ENCODE measurements at places on chromosomes 3 and 15.

DNA sequence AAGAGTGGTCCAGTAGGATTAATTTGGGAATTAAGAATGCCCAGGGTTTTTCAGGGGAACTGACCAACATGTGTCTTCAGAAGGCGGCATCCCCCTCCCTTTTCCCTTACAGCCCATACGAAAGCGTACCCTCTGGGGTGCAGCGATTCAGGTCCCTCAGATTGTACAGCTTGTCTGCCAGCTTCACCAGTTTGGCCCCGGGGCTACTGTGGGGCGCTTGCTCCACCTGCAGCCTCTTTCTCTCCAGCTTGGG lies 848 bp downstream of the HDDC3 start:
- DNase-seq: no peak

GRCh38 chr3:2853651-2854050 lies 256.5 kb downstream of the IL5RA start:
- no peak for DNase-seq

GRCh38 chr3:170301405-170301804 lies 56.1 kb upstream of the SKIL start:
- DNase-seq: no peak

GRCh38 chr3:34783876-34784275 lies 855.4 kb upstream of the ARPP21 start:
- DNase-seq: no peak

DNA sequence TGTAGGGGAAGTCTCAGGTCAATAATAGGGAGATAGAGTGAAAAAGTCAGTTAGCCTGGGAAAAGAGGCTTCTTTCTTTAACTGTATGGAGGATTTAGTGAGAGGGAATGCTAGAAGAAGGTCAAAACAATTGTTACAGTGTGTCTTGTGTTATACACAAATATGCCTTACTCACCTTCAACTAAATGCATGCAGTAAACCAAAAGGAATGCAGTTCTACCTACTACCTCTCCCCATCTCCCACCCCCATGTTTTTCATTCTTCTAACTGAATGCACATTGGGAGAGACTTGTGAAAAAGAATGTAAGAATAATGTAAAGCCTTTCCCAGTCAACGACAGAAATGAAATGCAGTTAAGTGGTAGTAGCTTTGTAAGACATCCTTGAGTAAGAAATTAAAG lies 33.8 kb downstream of the CCDC66 start:
- DNase-seq: no peak

- DNase-seq: no peak
Measured at GRCh38 chr3:171007316-171007715, 19.2 kb downstream of the SLC2A2 start.

- no peak for DNase-seq
Measured at GRCh38 chr3:121481106-121481880, 64.5 kb downstream of the POLQ start.

DNA sequence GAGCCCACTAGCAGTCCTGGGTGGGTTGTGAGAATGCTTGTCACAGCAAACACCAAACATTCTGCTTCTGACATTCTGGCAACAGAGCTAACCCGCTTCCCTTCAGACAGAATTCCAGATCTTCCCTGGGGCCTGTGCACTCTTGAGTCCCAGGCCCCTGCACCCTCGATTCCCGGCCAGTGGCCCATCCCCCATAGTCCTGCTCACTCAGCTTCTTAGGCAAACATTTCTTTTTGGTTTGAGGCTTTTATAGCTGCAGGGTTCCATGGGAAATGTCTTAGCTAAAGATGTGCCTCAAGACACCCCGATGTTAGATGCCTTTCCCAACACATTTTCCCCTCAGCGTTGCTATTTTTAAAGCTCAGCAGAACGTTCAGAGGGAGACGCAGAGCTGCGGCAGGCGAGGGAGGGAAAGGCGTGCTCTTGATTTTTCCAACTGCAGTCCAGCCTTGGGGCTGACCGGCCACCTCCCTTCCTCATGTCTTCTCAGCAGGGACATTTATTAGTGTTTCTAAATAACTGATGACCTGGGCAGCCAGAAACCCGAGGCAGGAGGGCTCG lies 35.2 kb downstream of the ABTB1 start:
- DNase-seq: no peak

DNA sequence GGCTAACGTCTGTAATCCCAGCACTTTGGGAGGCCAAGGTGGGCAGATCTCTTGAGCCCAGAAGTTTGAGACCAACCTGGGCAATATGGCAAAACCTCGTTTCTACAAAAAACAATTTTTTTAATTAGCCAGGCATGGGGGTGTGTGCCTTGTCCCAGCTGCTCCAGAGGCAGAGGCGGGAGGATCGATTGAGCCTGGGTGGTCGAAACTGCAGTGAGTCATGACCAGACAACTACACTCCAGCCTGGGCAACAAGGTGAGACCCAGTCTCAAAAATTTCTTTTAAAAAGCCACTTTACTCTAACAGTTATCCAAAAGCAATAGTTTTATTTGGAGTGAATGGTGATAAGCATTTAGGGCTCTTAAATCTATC lies 12.5 kb downstream of the TRIM59 start:
- no peak for DNase-seq

DNA sequence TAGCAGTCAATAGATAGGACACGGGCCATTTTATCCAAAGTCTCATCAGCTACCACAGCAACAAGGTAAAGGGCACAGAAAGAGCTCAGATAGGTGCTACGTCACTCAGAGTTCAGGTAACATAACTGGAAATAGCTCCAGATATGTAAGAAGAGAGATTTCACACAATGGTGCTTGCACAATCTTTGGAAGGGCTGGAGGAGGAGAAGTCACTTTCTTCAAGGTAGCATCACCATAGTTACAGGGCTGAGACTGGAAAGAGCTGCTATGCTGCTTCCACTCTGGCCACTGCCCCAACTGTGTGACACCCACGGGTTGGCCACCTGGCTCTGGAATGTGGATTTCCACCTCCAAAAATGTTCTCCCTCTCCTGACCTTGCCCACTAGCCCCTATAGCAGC lies 448.8 kb upstream of the THBS1 start:
- no peak for DNase-seq

DNA sequence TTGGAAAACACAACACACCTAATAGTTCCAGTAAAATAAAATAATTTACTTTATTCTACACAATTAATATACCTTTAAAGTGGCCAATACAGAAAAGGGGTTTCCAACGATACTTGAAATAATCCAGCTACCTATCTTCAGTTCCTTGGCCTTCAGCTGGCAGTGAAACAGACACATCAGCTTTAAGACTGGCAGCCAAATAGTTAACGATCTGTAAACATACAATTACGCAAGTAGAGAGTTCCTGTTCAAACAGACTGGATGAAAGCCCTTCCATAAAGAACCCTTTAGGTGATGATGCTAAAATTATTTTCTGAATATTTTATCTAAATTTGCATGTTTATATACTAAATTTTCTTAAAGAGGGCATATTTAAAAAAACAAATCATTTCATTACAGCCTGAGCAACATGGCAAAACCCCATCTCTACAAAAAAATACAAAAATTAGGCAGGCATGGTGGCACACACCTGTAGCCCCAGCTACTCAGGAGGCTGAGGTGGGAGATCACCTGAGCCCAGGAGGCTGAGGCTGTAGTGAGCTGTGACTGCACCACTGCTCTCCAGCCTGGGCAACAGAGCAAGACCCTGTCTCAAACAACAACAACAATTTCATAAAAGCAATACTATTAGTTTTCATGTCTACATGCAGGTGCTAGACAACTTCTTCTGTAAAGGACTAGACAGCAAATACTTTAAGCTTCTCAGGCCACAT lies 12.9 kb downstream of the DYNC1LI1 start:
- DNase-seq: no peak

GRCh38 chr15:68055224-68055705 lies 1.1 kb downstream of the PIAS1 start:
- peak; percentile 7 for DNase-seq

DNA sequence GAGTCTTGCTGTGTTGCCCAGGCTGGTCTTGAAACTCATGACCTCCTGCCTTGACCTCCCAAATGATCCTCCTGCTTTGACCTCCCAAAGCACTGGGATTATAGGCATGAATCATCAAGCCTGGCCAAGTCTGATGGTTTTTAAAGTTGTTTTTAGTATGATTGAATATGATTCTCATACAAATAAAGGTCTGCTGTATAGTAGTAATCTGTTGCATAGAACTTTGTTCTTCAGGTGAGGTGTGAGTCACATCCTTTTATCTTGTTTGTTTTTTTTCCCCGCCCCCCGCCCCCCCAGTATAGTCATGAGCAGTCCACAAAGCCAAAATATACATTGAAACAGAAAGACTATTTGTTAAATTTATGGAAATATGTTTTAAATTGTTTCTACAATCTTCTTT lies 39.0 kb downstream of the UBE2E2 start:
- DNase-seq: no peak

- no peak for DNase-seq
Measured at GRCh38 chr3:29280404-29281093, at the start of gene RBMS3. Gene RBMS3 (plus strand): TSS chr3:29281071.

- no peak for DNase-seq
Measured at GRCh38 chr15:38671675-38672254, 107.2 kb upstream of the RASGRP1 start.

DNA sequence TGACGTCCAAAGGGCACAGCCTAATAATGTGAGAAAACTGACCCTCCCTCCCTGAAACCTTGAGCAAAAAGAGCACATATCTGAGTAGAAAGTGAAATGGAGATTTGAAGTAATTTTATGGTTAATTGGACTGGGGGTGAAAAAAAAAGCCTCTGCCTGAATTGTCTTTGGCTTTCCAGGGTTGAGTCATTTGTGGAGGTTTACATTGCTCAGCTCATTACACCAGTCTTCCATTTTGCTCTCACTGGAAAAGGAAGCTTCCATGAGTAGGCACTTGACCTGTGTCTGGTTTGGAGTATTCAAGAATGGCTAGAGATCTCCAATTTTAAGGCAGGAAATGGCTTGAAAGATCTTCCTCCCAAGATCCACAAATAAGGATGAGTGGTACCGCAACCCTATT lies 273.9 kb downstream of the PDCD6IP start:
- no peak for DNase-seq

DNA sequence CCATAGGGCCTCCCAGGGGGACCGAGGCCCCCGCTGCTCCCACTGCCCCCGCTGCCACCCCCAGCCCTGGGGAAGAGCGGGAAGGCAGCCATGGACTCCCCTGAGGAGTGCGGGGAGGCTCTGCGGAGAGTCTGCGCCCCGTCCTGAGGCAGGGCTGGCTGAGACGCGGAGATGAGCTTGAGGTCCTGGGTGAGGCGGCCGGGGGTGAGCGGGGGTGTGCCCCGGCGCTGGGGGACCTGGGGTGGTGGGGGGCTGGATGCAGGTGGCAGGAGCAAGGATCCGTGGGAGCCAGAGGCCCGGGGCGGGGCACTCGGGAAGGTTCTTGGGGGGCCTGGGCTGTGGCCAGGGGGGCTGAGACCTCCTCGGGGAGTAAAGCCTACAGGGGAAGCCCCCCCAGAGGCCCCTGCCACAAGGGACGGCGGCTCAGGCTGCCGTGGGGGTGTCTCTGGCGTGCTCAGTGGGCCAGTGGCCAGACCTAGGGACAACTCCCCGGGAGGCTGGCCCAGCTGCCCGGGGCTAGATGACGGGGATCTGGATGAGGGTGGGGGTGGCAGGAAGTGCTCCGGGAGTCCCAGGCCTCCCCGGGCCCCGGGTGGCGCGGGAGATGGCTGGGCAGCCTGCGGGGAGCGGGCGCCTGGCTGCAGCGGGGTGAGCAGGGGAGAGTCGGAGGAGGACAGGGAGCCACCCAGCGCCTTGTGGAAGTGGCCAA lies 45.9 kb downstream of the HCN4 start:
- no peak for DNase-seq

- DNase-seq: no peak
Measured at GRCh38 chr15:65875458-65875857, 6.2 kb downstream of the RAB11A start.

- DNase-seq: no peak
Measured at GRCh38 chr15:78167227-78167888, 18.2 kb downstream of the IDH3A start.

- DNase-seq: no peak
Measured at GRCh38 chr15:74592222-74592621, 23.4 kb upstream of the CLK3 start.

- DNase-seq: no peak
Measured at GRCh38 chr15:77653832-77654480, 21.2 kb upstream of the LINGO1 start.

DNA sequence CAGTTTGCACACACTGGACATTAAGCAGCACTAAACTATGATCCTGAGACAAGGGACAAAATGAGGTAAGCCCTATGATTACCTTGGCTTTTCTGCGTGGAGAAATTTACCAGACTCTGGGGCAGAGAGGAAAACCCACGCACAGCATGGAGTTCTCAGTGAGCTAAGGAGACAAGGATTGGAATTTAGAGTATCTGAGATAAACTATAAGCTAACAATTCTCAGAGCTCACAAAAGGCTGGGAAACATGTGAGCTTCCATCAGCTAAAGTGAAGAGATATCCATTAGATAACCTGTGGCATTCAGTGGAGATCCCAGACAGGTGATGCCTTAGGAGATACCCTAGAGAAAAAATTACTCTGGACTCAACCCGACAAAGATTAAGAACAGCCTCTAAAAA lies 48.7 kb downstream of the NBEAL2 start:
- no peak for DNase-seq

- DNase-seq: no peak
Measured at GRCh38 chr3:2510591-2511145, 412.0 kb downstream of the CNTN4 start.

DNA sequence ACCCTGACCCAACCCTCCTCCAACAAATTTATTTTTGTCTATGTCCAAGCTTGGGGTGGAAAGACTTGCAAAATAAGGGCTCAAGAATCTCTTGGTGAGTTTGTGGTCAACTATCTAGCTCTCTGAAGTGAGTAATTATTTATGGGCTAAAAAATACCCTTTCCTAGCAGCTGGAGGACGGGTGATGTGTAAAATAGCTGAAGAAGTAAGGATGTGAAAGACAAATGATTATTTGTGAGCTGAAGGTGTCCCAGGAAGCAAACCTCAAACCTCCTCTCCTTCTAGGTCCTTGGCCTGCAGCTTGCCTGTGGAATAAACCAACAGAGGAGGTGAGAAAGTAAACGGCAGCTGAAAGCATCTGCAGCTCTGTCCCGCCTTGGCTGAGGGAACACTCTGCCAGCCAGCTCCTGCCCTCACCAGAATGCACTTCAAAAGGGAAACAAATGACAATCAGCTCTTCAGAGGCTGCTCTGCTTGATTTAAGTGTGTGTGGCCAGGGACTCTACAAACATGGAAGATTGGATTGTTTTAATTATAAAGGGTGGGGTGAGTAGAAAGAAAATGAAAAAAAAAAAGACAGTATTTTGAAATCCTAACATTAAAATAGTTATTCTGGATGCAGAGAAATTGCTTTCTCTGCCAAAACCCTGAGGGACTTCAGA lies 60.3 kb downstream of the TM4SF4 start:
- no peak for DNase-seq

GRCh38 chr15:57680021-57680420 lies 26.5 kb upstream of the POLR2M start:
- DNase-seq: no peak

Measured in stimulated activated CD8-positive, alpha-beta memory T cell treated with anti-CD3 and anti-CD28 coated beads, Interleukin-15, amount 100 ng/mL, for 24 hours (primary cell).